ENCODE measurements at places on chromosomes 1 and 21.

- DNase-seq, result peak; percentile 39
These were observed 47.0 kb upstream of the RBM15 start for GRCh38 chr1:110292031-110292741.

DNA sequence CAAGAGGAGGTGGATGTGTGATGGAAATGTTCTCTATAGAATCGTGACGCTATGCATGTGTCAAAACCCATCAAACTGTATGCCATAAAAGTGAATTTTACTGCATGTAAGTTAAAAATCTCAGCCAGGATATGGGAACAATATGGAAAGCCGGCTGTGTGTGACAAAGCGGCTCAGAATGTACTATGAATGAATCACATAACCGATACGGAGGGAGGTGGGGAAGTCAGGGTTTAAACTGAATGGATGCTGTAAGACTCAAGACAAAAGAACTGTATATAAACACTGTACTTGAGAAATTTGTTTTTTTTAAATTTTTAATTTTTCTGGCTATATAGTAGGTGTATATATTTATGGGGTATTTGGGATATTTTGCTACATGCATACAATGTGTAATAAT, 111.6 kb upstream of the PDE4B start:
- DNase-seq, result peak; percentile 2

DNA sequence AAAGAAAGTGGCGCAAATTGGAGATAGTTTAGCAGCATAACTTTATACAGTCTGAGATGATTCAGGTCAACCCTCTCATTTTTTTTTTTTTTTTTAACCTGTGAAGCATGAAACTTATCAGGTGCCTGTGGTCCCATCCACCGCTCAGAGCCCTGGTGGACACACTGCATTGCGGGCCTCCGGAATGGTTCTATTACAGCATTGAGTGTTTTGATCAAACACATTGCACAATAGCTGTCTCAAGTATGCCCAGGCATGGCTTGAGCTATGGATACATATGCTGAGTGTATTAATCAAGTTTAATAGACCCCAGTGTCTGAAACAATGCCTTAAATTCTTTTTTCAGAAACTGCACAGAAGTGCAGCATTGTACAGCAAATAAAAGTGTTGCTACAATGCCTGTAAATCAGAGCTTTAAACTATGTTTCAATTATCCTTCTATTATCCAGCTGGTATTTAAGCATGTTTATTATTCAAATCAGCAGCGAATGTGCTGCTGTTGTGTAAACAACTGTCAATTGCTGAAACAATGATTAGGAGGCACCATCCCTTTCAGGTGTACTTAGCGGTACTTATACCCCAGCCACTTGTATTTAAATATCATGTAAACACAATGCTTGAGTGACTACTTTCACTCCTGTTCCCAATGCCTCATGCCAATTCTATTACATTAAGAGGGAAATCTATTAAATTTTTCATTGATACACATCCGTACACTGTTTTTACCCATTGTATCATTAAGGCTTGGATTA, 456.6 kb downstream of the RPS6KC1 start:
- DNase-seq, result no peak

DNA sequence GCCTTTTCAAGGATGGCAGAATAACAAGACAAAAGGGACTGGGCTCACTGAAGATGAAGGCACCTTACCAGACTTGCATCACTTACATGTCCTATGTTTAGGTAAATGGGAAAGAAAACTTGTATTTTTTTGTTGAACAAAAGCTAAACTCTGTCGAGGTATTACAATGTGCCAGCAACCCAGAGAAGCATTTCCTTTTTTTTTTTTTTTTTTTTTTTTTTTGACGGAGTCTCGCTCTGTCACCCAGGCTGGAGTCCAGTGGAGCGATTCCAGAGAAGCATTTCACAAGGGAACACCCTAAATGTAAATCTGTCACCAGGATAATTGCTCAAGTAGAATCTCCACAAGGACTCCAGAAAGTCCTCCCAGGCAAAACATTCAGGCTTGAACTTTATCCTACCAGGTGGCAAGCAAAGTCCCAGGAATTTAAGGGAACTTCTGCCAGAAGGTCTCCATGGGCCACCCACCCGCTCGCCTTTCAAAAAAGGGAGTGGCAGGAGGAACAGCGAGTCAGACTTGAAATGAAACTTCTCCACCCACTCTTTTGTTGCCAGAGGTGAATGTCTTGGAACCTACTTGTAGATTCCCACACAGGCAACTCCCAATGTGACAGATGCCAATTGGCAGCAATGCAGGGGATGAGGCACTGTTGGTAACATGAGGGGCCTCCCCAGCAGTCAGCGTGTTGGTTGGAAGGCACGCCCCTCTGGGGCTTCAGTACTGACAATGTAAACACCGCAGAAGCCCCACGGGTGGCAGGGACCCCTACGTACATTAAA, 125.0 kb downstream of the TIAM1 start:
- DNase-seq, result peak; percentile 92

- no peak for DNase-seq
These were observed 4.9 kb downstream of the VWA1 start for GRCh38 chr1:1440262-1441001.

GRCh38 chr1:32337855-32338636, 2.0 kb upstream of the MARCKSL1 start:
- DNase-seq, result peak; percentile 85

GRCh38 chr1:39483276-39483675, 8.2 kb upstream of the BMP8A start:
- DNase-seq, result no peak

GRCh38 chr1:3940754-3941345, 40.8 kb upstream of the C1orf174 start:
- DNase-seq, result no peak

GRCh38 chr1:101241485-101242225, 4.8 kb downstream of the S1PR1 start:
- DNase-seq, result no peak

GRCh38 chr1:30189818-30190500, 533.4 kb downstream of the MATN1 start:
- DNase-seq, result no peak

DNA sequence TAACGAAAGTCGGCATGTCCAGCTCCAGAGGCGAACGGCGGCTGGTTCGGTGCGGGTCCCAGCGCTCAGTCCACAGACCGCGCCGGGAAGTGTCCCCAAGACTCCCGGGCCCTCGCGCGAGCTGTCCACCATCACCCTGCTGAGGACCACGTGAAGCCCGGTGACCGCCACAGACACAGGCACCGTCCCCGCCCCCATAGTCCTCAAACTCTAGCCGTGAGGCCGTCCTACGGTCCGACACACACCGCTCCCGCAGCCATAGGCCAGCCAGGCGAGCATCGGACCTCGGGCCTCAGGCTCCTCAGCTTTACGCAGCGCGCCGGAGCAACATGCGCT, 535 bp downstream of the SETD4 start:
- no peak for DNase-seq

GRCh38 chr1:8094481-8095241, 68.6 kb upstream of the ERRFI1 start:
- DNase-seq, result peak; percentile 67

DNA sequence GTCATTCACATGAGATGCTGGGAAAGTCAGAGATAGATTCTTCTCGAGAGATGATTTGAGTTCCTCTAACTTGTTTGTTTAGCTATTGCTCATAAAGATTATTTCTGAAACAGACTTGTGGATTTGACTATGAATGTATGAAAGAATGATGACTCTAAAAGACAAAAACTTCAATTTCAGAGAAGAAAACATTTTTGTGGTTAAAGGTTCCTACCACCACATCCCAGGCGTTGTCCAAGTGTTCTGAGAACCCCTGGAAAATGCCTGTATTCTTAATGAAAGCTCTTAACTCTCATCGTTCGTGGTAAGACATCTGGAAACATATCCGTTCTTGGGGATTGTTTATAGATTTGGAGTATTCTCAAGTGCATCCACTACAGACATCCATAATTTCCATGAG, 228.7 kb downstream of the BARHL2 start:
- DNase-seq, result peak; percentile 42

GRCh38 chr21:37437376-37438080, 71.0 kb downstream of the DYRK1A start:
- DNase-seq, result peak; percentile 4

- DNase-seq, result no peak
These were observed 130.1 kb downstream of the TLR5 start for GRCh38 chr1:223012938-223013337.

GRCh38 chr1:64568171-64568450, 98.2 kb downstream of the CACHD1 start:
- no peak for DNase-seq

DNA sequence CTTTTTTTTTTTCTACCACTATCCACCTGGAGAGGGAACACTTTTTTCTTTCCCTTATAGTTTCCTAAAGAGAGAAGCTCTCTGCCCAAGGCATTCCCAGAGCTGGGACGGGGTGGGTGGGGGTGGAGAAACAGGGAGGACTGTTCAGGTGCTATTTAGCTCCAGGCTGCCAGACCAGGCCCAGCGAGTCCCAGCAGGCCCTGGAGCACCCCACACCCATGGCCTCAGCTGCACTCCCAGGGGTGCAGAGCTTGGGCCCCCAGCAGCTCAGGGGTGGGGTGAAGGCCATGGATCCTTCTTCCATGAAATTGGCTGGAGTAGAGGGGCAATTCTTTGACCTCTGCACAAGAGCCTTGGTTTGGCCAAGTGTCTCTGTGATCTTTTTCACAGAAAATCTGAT, 4.1 kb downstream of the ETV3L start:
- DNase-seq, result no peak

DNA sequence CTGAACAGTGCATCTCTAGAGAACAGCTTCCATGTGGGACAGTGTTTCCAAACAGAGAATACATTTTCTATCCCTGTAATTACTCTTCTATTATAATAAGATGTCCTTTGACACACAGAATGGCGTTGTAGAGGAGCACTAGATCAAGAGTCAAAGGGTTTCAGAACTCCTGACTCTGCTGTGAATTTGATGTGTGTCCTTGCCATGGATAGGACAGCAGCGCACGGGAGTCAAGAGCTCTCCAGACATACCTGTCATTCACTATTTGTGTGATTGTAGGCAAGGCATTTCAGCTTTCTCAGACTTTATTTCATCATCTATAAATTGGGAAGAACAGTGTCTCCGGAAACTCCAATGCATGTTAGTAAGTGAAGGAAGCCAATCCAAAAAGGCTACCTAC, 176.4 kb downstream of the RGS7 start:
- DNase-seq, result no peak

DNA sequence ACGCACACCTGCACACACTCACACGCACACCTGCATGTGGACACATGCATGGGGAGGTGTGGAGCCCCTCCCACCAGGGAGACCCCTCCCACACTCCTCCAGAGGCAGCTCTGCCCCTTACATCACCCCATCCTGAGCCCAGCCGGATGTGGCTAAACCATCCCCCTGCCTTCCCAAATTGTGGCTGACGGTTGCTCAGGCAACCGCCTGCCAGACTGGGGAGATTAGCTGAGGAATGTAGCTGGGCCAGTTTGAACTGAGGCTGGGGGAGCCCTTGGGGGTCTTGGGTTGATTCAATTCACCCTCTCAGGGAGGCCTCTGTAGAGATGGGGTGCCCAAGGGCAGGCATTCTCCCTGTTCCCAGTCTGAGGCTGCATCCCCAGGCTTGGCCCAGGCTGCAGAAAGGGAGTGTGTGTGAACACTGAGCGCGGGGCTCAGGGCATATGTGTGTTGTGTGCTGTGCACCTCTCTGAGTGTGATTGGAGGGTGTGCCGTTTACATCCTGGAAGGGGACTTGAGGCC, 12.9 kb downstream of the PTPRU start:
- peak; percentile 46 for DNase-seq

DNA sequence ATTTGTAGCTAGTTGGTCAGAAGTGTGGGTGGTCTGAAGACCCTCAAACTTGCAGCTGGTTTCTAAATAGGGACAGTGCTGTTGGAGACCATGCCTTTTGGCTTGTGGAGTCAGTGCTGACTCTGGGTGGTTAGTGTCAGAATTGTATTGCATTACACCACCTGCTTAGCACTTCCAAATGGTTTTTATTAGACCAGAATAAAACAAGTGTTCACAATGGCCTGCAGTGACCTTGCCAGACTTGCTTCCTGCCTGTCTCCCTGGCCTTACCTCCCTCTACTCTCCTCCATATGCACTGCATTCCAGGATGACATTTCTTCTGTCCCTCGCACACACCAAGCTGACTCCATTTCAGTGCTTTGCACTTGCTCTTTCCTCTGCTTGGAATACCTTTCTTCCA, 72.7 kb upstream of the CNIH3 start:
- DNase-seq, result no peak

DNA sequence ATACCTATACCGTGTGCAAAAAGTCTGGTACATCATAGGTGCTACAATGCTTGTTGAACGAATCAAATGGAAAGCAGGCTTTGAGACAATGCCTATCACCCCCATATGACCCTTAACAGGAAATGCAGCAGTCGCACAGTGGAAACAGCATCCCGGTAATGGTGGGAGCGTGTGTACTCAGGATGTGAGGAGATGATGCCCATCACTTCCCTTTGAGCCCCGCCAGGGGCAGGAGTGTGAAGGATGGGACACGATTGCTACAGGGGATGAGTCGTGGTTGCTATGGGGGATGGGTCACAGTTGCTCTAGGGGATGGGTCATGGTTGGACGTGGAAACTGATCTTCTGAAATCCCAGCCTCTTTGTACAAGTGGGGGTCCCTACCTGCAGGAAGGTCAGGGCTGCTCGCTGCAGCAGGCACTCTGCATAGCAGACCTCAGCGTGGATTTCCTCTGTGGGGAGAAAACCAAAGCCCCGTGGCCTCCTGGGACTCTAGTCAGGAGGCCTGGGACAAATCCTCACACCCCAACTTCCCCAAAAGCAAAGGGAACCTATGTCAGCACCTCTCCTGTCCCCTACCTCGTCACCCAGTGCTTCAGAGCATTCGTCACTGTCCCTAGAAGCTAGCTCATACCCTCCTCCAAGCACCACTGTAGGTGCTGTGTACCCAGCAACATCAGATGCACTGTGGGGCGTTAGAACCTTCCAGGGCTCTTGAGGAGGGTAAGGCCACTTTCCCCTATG, 19.3 kb downstream of the TTC39A start:
- DNase-seq, result no peak

DNA sequence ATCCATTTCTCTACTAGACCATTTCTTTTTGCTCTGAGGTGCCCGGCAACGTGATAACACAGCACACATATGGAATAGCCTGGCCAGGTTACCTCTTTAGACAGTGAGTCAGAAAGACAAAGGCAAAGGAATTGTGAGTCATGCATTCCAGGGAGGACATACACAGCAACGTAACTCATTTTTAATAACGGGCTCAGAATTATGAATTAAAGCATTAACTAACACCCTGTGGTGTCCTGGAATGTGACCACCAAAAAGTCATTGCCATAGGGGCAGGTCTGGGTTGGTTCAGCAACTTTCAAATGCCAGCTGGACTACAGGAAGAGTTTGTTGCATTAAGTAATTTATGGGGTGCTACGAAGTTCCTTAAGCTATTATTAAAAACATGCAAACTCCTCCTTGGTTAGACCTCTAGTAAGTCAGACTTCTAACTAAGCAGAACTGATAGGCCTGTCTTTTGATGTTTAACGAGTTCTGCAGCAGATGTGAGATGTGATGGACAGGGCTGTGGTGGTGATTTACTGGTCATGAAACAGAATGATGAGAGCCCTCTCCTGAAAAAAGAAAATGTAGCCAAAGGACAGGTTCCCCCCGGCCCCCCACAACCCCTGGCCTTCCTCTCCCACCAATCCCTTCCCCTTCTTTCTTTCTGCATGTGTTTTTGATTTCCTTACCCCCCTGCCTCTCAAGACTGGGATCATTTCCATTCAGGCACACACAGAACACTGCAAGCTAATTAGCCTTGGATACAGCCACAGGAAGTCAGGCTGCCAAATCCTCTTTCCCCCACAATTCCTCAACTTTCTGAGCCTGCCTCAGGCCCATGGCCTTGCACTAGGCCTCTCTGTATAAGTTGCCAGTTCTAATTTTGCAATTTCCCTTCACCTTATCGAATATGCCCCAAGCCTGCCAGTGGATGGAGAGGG, 88.9 kb upstream of the HAO2 start:
- peak; percentile 95 for DNase-seq

Measured in mammary epithelial cell (primary cell).